Dermis lymphatic vessel endothelial cell (primary cell): ENCODE measurements at places on chromosomes 3 and 15. TPM values are rescaled to one million over a fixed set of nuclear protein-coding genes. Genes with fewer than 3 reads are reported as not detected.

C3orf20 gene
- under 0.01 TPM in 2 replicates for total RNA-seq

LRRC31 gene
- total RNA-seq = not detected in 2 replicates

FGF7 gene
- total RNA-seq = 0.11 and 0.17 TPM in 2 replicates

AP3B2 gene
- total RNA-seq = not detected in 2 replicates

CPLX3 gene
- not detected in 2 replicates for total RNA-seq

GNAT1 gene
- total RNA-seq = not detected in 2 replicates

ZBTB20 gene
- total RNA-seq = 11.6 and 15.4 TPM in 2 replicates

GHRL gene
- 0.09 and 0.22 TPM in 2 replicates for total RNA-seq

RLBP1 gene
- total RNA-seq = not detected in 2 replicates

FSIP1 gene
- 0.43 and 0.69 TPM in 2 replicates for total RNA-seq

STAC gene
- total RNA-seq = 0.22 and 0.52 TPM in 2 replicates

ZNF710 gene
- total RNA-seq = 9.0 TPM in 2 replicates

C3orf49 gene
- total RNA-seq = not detected in 2 replicates

GXYLT2 gene
- total RNA-seq = 0.09 and 0.11 TPM in 2 replicates

ARNT2 gene
- total RNA-seq = under 0.01 and 0.09 TPM in 2 replicates

ETFA gene
- 148 and 161 TPM in 2 replicates for total RNA-seq

CLEC3B gene
- total RNA-seq = 0.43 and 0.65 TPM in 2 replicates

BMF gene
- 4.3 and 5.4 TPM in 2 replicates for total RNA-seq

MYZAP gene
- total RNA-seq = 81.3 and 99.6 TPM in 2 replicates

TM4SF4 gene
- 0.11 and 0.34 TPM in 2 replicates for total RNA-seq

TRIM42 gene
- not detected in 2 replicates for total RNA-seq

MCTP2 gene
- total RNA-seq = 3.1 and 11.3 TPM in 2 replicates

TMOD2 gene
- 41.9 and 42.2 TPM in 2 replicates for total RNA-seq

ADCY5 gene
- total RNA-seq = 0.43 and 0.87 TPM in 2 replicates

AGTR1 gene
- total RNA-seq = not detected in 2 replicates

FOXB1 gene
- total RNA-seq = not detected in 2 replicates

GALNT15 gene
- 41.0 and 82.4 TPM in 2 replicates for total RNA-seq

KNG1 gene
- total RNA-seq = not detected in 2 replicates

HIGD2B gene
- total RNA-seq = 0.11 and 0.17 TPM in 2 replicates

KLHL6 gene
- total RNA-seq = 0.26 and 0.33 TPM in 2 replicates

MUC20 gene
- 0.11 and 0.34 TPM in 2 replicates for total RNA-seq

PTH1R gene
- total RNA-seq = 0.17 TPM in 1 of 2 replicates, not detected in the other

UCN2 gene
- 0.09 and 0.11 TPM in 2 replicates for total RNA-seq

CHP1 gene
- total RNA-seq = 70.2 and 76.7 TPM in 2 replicates

PP2D1 gene
- total RNA-seq = not detected in 2 replicates

HCLS1 gene
- 17.7 and 20.2 TPM in 2 replicates for total RNA-seq

MKRN2OS gene
- not detected in 2 replicates for total RNA-seq

SLC28A2 gene
- total RNA-seq = not detected in 2 replicates

ITGB5 gene
- total RNA-seq = 36.4 and 50.2 TPM in 2 replicates
